Stimulated activated CD4-positive, alpha-beta T cell treated with anti-CD3 and anti-CD28 coated beads, Interleukin-15, amount 100 ng/mL, for 48 hours (primary cell): ENCODE measurements at places on chromosomes 2 and 18.

DNA sequence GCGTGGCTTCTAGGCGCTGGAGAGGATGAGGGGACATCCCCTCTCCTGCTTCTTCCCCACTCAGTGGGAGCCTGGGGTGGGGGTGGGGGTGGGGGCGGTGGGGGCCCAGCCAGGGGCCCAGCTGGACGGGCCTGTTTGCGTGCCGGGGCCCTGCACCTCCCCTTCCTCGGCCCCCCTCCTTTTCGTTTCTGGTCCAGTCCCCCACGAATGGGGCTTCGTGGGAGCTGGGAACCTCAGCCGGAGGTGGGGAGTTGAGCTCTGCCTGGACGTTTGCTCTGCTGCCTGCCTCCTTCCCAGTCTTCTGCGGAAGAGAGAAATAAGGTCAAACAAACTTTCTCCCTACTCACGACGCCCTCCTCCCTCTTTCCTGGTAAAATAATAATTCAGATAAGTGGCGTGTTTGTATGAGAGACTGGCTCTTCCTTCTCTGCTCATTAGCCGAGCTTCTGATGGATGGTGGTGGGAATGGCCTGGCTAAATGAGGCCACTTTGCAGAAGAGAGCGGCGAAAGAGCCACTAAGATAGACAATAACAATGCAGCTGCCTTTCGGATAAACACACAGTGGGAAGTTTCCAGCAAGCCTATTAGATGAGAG is 782 bp downstream of the MTA3 start:
- DNase-seq, result no peak

DNA sequence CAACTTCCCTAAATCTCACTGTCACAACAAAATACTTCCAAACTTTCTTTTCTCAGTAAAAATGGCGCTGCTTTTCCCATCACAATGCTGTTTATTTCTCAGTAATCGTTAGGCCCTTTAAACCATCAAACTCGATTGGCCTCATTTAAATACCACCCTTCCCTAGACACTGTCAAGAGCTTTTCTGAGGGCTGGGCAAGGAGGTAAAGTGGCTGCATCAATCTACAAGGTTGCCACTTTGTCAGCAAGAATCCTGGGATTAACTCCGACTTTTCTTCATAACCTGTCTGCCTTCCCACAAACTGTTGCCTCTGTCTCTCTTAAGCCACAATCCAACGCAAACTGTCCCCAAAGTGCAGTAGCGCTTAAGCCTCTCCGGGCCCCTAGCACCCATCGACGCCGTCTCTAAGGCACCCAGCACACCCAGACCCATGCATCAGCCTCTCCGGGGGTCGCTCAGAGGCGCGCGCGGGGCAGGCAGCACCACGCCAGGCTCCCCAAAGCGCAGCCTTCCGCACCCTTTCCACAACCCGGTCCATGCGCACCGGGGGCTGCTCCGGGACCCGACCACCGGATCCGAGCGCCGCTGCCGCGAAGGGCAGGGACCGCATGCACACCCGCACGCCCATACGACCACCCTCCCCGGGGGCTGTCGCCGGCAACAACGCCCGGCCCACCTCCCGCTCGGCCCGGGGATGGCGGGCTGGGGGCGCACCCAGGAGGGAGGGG is 683 bp downstream of the MBOAT2 start:
- DNase-seq, result no peak

- no peak for DNase-seq
Measured at GRCh38 chr18:64474255-64474654, 325.4 kb upstream of the LINC00305 start.

DNA sequence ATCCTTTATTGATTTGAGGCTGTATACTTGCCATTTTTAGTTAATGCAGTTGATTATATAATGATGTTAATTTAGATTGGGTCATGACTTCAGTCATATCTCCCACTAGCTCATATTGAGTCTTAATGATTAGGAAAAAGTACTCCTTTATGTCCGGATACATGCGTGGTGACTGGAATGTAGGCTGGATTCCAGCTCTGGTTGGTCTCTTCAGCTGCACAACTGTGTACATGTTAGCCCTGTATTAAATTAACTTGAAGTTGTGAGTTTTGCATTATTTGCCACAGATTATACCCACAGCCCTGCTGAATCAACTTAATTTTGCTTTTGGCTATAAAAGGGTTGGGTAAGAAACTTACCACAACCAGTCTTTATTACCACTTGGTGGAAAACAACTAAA is 22.5 kb downstream of the MOB4 start:
- DNase-seq, result no peak

GRCh38 chr18:68874361-68874760 is 76.5 kb downstream of the CCDC102B start:
- no peak for DNase-seq

- no peak for DNase-seq
Measured at GRCh38 chr2:20838016-20838415, 15.1 kb upstream of the LDAH start.

DNA sequence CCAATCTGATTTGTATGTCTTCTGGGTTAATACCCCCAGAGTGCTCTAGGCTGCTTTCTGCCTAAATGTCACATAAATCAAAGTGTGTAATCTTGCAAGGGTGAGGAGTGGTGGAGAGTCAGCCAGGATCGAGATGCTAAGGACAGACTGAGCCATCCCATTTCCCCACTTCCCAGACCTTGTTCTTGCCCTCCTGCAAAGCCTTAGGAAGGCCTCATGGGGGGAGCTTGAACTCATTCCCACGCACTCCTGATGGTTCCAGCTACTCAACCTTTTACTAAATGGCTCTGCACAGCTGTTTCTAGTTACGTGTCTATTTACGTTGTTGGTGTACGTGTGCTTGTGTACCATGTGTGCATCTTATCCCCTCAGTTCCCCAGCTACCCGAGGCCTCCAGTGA is 423.6 kb upstream of the TNP1 start:
- no peak for DNase-seq

GRCh38 chr2:68151037-68151436 is 6.7 kb upstream of the PNO1 start:
- DNase-seq, result no peak

DNA sequence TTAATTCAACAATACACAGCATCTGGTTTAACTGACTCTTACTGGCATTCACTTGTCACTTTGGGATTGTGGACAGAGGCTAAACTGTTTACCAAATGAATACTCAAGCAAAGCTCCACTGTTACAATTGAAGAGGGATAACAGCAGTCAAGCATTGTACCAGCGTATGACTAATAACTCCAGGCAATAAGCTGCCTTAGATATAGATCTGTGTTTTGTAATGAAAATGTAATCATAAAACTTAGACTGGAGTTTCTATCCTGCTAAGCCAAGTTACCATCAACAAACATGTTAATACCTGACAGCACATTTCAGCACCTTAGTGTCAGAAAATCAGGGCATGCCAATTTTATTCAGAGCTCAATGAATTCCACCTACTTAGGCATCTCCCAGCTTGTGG is 889.5 kb downstream of the EPHA4 start:
- DNase-seq, result no peak

GRCh38 chr2:231687133-231687852 is 21.0 kb upstream of the PTMA start:
- peak; percentile 48 for DNase-seq

GRCh38 chr2:229887441-229887840 is 34.4 kb downstream of the TRIP12 start:
- no peak for DNase-seq

GRCh38 chr2:15687720-15688119 is 96.1 kb downstream of the DDX1 start:
- no peak for DNase-seq

DNA sequence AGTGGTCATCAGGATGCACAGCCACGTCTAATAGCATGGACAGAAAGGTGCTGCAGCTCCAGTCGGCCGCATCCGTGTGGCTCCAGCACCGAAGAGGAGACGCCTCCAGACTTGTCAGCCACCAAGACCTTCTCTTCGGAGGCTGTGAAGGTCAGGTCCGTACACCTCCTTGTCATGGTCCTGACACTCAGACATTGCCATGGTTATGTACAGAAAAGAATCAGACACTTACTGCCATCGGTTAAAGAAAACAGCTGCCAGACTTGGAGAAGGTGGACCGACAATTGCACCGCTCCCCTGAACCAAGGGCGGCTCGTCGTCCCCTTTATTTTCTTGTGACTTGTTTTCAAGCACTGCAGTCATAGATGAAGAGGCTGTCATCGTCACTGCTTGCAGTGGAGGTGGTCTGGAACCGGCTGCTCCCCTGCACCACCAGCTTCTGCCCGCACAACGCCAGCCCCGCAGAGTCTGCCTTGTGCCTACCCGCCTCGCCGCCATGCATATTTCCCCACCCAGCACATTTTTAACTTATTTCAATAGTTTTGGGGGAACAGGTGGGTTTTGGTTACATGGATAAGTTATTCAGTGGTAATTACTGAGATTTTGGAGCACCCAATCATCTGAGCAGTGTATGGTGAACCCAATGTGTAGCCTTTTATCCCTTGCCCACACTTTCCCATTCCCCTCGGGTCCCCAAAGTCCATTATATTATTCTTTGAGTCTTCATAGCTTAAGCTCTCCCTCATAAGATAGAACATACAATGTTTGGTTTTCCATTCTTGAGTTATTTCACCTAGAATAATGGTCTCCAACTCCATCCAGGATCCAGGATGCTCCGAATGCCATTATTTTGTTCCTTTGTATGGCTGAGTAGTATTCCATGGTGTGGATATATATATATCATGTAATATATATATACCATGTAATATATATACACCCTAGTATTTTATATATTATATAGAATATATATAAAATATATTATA is 18.1 kb downstream of the FBXO48 start:
- DNase-seq, result no peak

- DNase-seq, result no peak
Measured at GRCh38 chr18:23540867-23541266, 37.6 kb downstream of the RMC1 start.
